Thoracic aorta (tissue), 2 donors: ENCODE measurements at places on chromosomes 11 and 22.

GRCh38 chr11:81989093-81989492, 744.6 kb downstream of the FAM181B start:
- no peak for DNase-seq

- DNase-seq: no peak
Observed at GRCh38 chr11:111400595-111400994, 21.5 kb upstream of the POU2AF1 start.

GRCh38 chr22:35681454-35682052, 33.3 kb downstream of the APOL6 start:
- no peak for DNase-seq

DNA sequence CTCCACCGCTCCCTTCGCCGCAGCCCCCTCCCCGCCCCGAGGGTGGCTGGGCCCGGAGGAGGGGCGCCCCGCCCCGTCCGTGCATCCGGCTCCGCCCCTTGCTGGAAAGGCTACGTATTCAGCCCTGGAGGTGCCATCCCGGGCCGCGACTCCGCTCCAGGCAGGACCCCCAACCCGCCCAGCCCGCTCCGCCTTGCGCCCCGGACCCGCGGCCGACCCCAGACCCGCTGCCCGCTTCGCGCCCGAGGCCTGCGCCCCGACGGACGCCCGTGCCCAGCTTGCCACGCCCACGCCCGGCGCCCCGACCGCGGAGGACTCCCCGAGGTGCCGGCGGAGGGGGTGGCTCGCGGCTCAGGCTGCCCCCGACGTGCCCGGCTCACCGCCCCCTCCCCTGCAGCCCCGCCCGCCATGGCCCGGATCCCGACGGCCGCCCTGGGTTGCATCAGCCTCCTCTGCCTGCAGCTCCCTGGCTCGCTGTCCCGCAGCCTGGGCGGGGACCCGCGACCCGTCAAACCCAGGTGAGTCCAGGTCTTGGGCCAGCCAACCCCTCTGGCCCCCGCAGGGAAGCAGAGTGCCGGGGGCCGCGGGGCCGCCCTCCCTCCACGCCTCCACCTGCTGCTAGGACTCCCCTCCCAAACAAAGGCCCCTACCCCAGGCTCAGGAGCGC, at the start of gene ADM2:
Gene ADM2 (plus strand): TSS at position 104 of the 667 bp plus-strand sequence. CDS start 305 bp downstream, at position 409.
- no peak for DNase-seq

GRCh38 chr22:33640900-33641299, 279.4 kb downstream of the LARGE1 start:
- DNase-seq: no peak

DNA sequence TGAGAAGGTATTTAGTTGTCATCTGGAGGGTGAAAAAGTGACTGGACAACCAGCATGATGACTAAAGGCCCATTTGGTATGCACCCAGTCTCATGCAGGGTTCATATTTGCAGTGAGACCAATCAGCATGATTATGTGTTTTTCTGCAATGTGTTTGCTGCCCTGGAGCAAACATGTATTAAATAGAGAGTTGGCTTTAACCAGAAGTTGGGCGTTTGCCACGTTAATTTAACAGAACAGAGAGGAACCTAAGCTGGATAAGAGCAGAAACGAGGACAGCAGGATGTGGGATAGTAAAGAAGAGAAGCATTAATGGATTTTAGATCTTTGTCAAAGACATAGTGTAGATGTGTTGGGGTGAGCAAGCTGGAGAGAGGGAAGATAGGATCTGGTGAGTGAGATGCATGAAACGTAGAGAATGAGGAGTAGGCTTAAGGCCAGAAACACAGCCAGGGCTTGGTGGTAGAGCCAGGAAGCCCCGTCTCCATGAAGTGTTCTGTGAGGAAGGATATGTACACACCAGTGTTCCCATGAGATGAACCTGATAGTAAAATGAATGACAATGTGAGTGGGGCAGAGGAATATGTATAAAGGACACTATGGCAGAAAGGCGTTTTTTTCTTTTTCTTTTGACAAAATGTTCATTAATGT, 164.0 kb upstream of the PDGFD start:
- DNase-seq: no peak

DNA sequence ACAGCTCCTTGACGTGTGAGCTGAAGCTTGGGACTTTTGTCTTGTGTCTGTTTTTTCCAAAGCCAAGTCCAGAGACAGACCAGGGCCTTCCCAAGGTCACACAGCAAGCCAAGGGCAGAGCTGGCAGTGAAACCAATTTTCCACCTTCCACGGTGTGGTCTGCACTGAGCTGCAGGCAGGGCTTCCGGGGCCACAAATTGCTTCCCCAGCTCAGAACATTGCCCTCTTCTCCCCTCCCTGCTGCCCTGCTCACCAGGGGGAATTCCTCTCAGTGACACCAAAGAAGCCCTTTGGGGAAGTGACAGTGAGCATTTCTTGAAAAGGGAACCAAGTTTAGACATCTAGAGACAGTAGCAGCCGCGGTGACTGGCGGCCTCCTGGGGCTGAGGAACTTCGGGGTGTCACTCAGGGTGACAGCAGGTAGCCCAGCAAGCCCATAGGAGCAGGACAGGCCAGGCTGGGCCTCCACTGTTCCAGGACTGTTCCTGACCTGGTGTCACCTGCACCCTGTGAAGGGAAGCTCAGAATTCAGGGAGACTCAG, 9.2 kb downstream of the FXYD2 start:
- no peak for DNase-seq

- DNase-seq: no peak
Observed at GRCh38 chr11:6745465-6746015, 26.2 kb downstream of the OR2AG2 start.

DNA sequence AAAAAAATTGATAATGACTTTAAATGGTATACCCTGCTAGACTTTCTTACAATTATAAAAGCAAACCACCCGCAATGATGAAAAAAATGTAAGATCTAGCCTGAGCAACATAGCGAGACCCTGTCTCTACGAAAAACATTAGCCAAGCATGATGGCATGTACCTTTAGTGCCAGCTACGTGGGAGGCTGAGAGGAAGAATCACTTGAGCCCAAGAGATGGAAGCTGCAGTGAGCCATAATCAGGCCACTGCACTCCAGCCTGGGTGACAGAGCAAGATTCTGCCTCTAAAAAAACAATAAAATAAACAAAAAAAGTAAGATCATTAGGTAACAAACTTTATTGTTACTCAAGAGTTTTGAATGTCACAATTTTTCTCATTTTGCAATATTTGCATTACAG, 39.2 kb downstream of the KMT5B start:
- DNase-seq: no peak

- no peak for DNase-seq
Observed at GRCh38 chr11:9875862-9876261, 212.0 kb downstream of the SWAP70 start.

- DNase-seq: no peak
Observed at GRCh38 chr11:93520726-93521509, 22.3 kb downstream of the SMCO4 start.

- DNase-seq: no peak
Observed at GRCh38 chr11:40797981-40798380, 661.5 kb downstream of the LRRC4C start.

- no peak for DNase-seq
Observed at GRCh38 chr11:45927332-45927683, 4.9 kb downstream of the LARGE2 start.

DNA sequence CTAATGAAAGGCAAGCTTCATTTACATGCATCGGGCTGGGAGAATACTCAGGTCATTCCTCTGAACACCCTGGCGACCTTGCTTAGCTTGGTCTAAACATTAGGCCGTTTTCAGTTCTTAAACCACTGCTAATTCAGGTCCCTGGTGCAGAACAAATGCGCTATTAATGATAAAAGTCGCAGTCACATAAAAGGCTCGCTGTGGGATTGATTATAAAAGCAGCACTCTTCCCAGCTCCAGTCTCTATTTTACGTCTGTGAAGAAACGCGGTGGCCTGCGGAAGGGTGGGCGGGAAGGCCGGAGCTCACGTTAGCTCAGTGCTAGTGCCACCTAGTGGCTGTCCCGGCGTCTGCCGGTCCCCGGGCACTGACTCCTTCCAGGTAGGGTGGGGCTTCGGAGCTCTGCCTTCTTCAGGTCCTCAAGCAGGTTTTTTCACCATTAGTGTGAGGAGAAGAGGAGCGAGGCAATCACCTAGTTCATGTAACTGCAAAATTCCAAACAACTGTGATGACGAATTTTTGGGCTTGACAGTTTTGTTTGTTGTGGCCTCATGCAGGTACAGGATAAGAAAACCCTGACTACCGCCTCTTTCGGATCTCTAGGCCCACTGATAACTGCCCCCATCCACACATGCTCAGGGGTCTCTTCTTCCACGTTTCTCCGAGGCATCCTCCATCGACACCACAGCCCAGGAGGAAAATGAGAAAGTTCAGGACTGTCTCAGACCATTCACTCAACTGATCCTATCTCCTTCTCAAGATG, 66.5 kb upstream of the CLMP start:
- DNase-seq: peak; percentile 37

- no peak for DNase-seq
Observed at GRCh38 chr11:41309111-41309522, 150.3 kb downstream of the LRRC4C start.

DNA sequence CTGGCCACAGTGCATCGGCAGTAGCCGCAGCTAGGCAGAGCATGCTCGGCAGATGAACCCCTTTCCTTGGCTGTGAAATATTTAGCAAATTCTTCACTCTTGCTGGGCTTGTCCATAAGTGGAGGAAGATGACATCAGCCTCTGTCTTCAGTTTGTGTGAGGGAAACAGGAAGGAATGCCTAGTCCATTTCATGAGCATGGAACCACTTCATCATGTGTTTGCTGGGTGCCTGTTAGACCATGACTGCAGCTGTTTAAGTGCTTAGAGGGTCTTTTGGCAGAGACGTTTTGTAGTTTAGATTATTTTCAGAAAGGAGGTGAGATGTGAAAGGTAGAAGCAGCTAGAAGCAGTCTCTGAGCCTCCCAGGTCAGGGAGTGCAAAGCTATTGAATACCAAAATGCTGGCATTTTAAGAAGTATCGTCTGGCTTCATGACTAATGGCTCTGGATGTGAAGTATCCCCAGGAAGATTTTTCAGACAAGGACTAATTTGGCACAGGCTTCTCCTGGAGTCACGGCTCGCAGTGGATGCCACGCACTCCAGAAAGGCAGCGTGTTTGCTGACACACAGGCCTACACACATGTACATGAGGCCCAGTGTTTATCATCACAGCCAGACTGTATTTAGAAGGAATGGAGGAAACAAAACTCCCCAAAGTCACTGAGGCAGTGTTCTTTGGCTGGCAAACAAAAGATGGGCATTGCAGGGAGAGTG, 43.1 kb upstream of the GRAMD1B start:
- no peak for DNase-seq
